EL (cell line): ENCODE measurements at places on chromosomes 2 and 18.

DNA sequence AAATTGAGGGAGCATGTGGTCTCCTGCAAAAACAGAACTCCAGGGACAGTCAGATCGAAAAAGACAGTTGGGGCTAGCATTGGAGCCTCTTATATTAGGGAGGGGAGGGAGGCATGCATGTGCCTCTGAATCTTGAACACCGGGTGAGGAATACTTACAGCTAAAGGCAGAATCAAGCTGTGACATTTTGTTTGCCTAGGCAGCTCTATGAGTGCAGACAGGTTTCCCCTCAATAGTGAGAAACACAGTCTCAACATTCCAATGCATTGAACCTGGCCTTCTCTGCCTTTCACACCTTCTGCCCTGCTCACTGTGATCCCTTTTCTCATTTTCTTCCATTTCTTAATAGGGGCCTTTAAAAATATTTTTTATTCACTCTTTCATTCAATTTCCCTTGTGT lies 140.4 kb downstream of the THSD7B start:
- no peak for DNase-seq

GRCh38 chr2:210713122-210713521 lies 156.7 kb downstream of the CPS1 start:
- DNase-seq, result no peak

DNA sequence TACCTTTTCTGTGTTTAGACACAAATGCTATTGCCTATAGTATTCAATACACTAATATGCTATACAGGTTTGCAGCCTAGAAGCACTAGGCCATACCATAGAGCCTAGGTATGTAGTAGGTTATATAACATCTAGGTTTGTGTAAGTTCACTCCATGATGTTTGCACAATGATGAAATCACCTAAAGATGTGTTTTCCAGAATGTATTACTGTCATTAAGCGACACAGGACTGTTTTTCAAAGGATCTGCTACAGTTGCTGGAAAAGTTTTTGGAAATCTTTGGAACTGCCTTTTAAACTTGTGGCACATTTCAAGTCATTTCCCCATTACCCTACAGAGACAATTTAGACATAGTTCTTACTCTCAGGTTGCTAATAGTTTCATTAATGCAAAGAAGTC lies 9.3 kb downstream of the PSMD1 start:
- DNase-seq, result no peak

GRCh38 chr2:196845371-196845770 lies 36.2 kb upstream of the C2orf66 start:
- DNase-seq, result no peak
